ENCODE measurements at places on chromosomes 5 and 9.
A peak's percentile ranks its signal among the peaks of the same experiment; 100 is the strongest.

- no peak for DNase-seq
These were observed 93.7 kb upstream of the PHYKPL start for GRCh38 chr5:178326374-178326715.

GRCh38 chr9:14068690-14069089 lies 245.3 kb downstream of the NFIB start:
- DNase-seq, result no peak

DNA sequence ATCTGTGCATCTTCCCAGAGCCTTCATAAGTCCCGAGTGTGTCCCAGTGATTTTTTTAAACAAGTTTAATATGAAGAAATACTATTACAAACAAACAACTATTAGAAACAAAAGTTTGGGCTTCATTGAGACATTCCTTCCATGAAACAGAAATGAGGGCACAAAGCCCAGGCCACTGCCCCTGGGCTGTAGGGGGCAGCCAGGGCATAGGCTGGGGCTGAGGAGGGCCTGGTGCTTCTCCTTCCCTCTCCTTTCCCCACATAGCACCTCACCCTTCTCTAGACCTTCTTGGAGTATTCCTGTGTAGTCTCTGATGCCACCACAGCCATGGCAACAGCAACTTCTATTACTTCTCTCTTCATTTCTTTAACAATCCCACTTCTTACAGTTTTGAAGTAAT lies 348.2 kb downstream of the IRX2 start:
- DNase-seq, result no peak

DNA sequence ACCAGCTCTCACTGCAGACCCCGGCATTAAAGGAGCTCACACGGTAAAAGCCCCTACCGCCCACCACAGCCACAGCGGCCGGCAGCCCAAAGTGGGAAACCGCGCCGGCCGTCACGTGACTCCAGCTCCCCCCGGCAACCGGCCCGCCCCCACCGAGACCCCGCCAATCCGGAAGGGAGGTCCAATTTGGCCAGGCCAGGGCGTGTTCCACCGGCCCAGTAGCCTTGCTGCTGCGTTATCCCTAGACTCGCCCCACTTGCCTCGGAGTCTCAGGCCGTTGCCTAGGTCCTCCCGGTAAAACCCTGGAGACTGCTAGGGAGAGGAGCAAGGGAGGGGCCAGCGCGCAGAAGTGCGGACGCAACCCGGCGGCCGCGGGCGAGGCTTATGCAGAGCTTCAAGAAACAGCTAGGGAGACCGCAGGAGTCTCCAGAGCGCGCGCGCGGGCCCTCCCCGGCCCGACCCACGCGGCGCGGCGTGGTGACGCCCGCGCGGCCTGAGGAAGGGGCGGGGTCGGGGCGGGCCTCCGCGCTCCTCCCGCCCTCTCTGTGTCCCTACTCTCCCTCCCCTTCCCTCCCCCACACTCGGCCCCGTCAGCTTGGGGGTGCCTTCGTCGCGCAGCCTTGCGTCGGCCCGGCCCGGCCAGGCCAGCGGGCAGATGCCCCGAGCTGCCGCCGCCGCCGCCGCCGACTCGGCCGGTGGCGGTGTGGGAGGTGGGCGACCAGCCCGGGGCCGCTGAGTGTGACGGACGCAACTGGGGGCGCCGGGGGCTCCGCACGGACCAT lies at the start of gene RIC1:
Gene RIC1, plus strand, starts transcription at position 578 of the 782 bp plus-strand sequence. Its CDS starts 203 bp downstream, at position 781.
- DNase-seq, result peak; percentile 96

- DNase-seq, result no peak
These were observed 36.5 kb downstream of the PLEKHG4B start for GRCh38 chr5:128446-128845.
